ENCODE measurements at places on chromosomes 3 and 15.

DNA sequence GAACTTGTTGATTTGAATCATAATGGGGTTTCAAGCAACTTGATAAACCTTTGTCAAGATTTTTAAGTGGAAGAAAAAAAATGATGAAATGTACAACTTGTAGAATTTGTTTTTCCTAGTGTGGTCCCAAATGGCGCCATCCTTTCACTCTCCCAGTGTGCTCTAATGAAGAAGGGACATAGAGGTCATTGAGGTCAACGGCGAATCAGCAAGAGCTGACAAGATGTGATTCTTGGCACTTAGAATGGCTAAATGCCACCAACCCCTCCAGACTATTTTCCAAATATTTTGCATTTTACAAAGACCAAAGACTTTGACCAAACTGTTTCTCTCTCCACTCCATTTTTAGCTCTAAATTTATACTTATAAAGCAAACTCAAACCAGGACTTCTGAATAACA is 320.2 kb upstream of the MME start:
- no peak for DNase-seq

DNA sequence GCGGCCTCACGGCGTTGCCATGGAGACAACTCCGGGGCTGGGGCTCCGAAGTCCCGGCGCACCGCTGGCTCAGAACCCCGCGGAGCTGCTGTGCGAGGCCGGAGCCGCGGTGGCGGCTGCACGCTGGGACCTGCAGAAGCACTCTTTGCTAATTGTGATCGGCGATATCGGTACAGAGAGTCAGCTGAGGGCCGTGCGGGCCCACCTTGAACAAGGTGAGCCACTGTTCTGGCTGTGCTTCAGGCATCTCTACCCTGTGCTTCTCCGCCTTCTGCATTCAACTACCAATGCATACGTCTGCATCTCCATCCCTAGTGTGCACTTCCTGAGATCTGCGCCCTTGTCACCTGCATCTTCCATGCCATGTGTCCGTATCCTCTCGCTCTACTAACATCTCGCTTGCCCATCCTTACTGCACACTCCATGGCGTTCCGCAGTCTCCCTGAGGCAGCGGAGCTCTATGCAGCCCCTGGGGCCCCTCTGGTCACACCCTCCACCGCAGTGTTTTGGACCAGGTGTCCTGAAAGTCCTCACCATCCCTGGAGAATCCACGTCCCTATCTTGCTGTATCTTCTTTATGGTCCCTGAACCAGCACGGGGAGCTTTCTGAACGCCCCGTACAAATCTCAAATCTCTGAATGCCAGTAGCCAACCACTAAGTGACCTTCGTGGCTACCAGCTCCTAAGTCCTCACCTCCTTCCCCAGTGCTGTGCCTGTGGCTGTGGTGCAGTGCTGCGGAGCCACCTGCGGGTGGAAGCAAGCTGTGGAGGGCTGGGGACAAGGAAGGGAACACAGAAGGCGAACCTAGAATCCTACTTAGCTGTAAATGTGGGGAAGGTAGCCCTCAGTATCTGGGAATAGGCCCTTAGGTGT is 6.2 kb upstream of the MAP1A start:
- DNase-seq = no peak

DNA sequence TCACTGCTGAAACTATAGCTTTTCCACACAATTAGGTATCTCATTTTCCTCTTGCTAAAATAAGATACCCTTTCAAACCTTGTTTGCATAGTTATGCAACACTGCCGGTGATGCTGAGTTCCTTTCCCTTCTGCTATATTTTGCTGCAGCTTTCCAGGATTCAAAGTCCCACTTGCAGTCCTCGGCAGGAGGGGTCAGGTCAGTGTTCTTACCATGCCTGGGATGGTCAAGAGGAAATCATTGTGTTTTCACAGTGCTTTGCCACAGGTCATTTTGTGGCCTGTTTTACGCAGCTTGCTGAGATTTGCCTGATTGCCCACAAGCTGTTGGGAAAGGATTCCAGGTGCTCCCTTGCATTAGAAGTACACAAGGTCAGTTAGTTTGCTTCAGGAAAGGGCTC is 156.9 kb downstream of the B3GALNT1 start:
- DNase-seq = no peak

GRCh38 chr3:126351771-126352475 is 5.3 kb downstream of the KLF15 start:
- DNase-seq = no peak

DNA sequence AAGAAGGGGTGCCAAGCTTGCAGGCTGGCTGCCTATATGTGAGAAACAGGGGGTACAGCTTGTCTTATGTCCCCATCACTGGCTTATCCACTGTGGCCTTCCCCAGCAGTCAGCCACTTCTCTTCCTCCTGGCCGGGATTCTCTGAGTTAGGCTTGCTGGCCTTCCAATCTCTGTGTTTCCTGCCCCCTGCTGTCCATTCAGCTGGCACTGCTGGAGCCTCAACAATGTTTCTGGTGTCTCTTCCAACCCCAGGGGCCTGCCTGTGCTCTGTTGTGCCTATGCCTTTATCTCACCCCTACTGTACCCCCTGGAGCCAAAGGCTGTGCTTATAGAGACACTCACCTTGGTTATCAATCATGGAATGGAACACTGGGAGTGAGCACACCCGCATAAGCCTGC is 36.5 kb downstream of the ANAPC13 start:
- peak; percentile 76 for DNase-seq
